Left renal pelvis (tissue), 4 donors: ENCODE measurements at places on chromosomes 3 and 15. TPM values are rescaled to one million over a fixed set of nuclear protein-coding genes. Genes with fewer than 3 reads are reported as not detected.

- DNase-seq, result no peak
Observed at GRCh38 chr3:126146525-126147146, 33.8 kb downstream of the ALDH1L1 start.

The CCDC9B gene
- 13.8 TPM for polyA plus RNA-seq

GRCh38 chr3:171846597-171846996, 3.4 kb downstream of the TMEM212 start:
- no peak for DNase-seq

GRCh38 chr15:62428851-62429598, 263.9 kb upstream of the C2CD4B start:
- no peak for DNase-seq

DNA sequence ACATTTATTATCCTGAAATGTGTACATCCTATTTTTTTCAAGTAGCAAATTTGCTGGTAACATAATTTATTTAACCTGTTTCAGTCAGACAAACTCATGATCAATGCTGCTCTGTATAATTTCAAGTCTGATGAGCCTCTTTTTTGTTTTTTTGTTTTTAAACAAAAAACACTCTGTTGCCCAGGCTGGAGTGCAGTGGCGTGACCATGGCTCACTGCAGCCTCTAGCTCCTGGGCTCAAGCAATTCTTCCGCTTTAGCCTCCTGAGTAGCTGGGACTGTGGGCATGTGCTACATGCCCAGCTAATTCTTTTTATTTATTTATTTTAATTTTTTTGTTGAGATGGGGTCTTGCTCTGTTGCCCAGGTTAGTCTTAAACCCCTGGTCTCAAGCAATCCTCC, 40.1 kb upstream of the CAPN3 start:
- no peak for DNase-seq

- no peak for DNase-seq
Observed at GRCh38 chr15:66389859-66390381, 3.2 kb downstream of the MAP2K1 start.

DNA sequence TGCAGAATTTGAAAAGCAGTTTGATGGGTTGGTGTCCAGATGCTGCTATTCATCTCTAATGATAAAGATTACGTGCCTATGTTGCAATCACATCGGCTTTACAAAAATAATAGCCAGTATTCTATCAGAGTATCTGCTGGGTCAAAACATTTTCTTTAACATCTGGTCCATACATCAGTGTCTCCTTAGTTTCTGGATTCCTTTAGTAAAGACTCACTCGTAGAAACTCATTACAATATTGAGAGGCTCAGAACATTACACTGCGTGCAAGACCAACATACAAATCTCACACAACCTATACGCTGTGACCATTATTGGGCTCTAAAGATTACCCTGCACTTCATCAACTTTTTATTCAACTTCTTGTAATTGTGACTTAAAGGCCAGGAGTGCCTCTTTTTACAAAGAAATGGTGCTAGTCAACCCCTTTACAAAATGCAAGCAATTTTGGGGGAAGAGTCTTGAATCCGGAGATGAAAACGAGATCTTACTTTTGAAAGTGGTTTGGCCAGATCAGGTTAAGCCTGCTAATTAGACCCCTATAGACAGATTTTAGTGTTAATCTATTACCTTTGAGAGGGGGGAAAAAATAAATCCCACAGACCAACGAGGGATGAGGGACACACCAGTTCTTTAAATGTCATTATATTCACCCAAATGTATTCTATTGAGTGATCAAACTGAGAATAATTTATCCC, 2.9 kb downstream of the TRA2B start:
- no peak for DNase-seq

The TMEM212 gene
- 0.10 TPM for polyA plus RNA-seq

DNA sequence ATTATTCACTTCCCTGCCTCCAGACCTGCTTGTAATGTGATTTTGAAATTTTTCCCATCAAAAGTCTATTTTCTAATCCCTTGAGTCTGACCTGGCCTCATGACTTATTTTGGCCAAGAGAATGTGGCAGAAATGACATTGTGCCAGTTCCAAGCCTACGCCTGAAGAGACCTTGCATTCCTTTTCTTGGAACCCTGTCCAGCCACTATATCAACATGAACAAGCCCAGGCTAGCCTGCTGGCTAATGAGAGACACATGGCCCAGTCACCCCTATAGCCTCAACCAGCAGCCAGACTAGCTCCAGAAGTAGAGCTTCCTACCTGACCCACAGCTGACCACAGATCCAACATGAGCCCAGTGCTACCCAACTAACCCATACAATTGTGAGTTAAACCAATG, 121.1 kb upstream of the ACP3 start:
- DNase-seq, result no peak

- DNase-seq, result no peak
Observed at GRCh38 chr3:188916934-188917401, 254.8 kb upstream of the TPRG1 start.

- no peak for DNase-seq
Observed at GRCh38 chr3:63968612-63969350, 54.5 kb downstream of the PSMD6 start.

- no peak for DNase-seq
Observed at GRCh38 chr3:140845882-140846281, 95.8 kb upstream of the SLC25A36 start.

The STRA6 gene
- 57.7 TPM for polyA plus RNA-seq

DNA sequence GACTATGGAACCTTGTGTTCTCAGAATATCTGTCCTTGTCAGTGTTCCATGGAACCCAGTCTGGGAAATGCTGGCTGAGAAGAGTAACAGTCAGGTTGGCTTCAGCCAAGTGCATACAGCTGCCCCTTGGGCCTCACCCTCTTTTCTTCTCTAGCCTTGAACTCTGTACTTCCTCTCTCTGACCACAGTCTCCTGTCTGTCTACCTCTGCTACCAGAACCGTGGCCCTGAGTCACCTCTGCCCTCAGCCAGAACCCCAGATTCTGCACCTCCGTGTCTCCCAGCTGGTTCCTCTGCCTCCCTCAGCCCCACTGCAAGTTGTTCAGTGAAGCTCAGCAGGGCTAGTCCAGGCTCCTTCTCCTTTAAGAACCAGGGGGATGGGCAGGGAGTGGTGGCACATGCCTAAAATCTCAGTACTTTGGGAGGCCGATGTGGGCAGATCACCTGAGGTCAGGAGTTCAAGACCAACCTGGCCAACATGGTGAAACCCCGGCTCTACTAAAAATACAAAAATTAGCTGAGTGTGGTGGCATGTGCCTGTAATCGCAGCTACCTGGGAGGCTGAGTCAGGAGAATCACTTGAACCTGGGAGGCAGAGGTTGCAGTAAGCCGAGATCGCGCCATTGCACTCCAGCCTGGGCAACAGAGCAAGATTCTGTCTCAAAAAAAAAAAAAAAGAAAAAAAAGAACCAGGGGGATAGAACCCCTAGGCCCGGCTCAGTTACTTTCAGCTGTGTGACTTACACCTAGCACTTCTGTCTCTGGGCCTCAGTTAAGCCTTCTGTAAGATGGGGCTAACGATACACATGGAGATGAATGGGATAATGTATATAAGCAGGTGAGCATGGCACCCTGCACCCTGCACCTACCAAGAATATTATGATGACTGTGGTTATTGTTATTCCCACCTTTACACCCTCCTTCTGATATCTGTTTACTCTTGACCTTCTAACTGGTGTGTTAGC, 24.3 kb upstream of the TATDN2 start:
- DNase-seq, result no peak

The CRABP1 gene
- 58.5 TPM for polyA plus RNA-seq

The NR1I2 gene
- polyA plus RNA-seq, result 0.73 TPM

DNA sequence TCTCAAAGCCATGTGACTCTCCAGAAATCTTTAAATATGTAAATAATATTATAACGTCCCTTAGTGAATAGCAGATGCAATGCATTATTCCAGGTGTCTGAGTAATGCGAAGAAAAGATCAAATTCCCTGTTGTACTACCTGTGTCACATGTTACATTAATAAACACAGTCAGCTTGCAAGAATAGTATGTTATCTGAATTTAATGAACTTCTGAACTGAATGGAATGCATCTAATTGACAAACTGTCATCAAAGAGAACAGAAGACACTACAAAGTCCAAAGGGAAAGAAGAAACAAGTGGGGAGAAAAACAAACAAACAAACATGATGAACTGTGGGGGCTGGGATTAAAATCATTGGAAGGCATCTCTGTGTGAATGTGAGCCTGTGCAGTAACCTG, 508.8 kb downstream of the LPP start:
- no peak for DNase-seq

The FBXO45 gene
- 17.9 TPM for polyA plus RNA-seq

DNA sequence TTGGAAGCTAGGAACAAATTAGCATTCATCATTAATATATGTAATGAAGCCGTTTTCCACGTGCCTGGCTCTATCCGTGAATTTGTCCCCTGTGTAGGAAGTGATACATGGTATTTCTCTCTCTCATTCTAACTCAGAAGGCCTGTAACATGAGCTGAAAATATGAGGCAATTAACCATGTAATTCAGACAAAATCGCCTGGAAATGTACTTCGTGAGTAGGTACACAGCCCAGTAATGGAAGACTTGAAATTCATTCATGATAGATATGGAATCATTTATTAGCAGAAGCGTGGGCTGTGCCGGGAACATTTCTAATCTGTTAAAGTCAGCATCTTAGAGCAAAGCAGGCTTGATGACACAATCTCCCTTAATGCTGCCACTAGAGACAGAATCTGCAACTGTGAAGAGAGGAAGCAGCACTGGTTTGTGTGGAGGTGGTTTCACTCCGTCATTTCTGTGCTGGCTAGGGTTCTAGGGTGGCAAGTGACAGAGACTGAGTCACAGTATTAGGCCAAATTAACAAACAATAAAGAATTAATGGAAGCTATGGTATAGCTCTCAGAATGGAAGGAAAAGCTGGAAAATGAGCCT, 225.0 kb upstream of the PROK2 start:
- DNase-seq, result no peak

- no peak for DNase-seq
Observed at GRCh38 chr15:50355980-50356379, 982 bp upstream of the GABPB1 start.

DNA sequence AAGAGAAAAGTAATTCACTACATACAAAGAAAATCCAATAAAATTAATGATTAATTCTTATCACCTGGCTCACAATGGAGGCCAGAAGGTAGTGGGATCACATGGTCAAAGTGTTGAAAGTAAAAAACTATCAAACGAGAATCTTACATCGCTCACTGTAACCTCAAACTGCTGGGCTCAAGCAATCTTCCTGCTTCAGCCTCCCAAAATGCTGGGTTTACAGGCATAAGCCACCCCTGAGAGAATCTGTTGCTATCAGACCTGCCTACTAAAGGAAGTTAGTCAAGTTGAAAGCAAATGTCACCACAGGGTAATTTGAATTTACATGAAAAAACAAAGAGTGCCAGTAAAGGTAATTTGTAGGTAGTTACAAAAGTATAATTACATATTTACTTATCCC, 103.3 kb downstream of the PCCB start:
- DNase-seq, result no peak

- DNase-seq, result no peak
Observed at GRCh38 chr15:93210995-93211394, 122.0 kb upstream of the RGMA start.

DNA sequence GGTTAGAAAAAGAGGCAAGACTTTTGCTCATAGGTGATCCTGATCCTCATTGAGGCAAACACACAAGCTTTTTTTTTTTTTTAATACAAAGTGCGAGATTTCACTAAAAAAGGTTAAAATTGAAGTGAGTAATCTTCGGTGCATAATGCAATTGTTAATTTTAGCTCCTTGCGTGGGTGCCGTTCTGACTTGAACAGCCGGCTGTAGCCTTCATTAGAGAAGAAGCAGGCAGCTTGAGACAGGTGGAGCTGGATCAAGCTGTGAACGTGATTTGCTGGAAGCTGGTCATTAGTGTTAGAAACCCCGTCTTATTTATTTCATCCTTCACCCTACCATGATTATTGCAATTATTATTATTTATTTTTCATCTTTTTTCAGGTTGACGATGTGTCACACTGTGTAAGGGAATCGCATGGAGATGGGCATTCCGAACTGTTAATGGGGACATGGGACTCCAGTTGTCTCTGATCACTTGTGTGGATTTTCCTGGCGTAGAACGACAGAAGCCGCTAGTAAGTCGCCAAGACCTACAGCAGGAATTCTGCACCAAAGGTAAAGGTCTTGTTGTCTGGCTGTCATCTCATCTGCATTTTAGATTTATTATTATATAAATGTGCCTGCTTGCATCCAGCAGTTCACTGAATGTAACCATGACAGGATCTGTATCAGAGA, 40.2 kb downstream of the ARPP21 start:
- DNase-seq, result no peak

The RASGRP1 gene
- 0.89 TPM for polyA plus RNA-seq

DNA sequence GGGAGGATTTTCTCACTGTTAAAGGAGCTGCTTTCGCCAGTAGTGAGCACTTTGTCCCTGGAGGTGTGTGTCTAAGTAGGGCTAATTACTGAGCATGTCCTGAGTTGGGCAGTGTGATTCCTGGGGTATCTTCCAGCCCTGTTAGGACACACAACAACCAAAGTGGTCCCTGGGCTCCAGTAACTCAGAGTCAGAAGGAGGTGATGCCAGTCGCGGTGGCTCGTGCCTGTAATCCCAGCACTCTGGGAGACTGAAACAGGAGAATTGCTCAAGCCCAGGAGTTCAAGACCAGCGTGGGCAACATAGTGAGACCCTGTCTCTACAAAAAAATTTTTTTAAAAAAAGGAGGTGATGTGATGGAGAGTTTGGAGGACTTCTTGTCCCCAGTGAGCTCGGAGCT, 37.5 kb downstream of the PML start:
- no peak for DNase-seq

The NOX5 gene
- 0.60 TPM for polyA plus RNA-seq

The DUOXA2 gene
- not detected for polyA plus RNA-seq

The PFKFB4 gene
- 2.9 TPM for polyA plus RNA-seq

DNA sequence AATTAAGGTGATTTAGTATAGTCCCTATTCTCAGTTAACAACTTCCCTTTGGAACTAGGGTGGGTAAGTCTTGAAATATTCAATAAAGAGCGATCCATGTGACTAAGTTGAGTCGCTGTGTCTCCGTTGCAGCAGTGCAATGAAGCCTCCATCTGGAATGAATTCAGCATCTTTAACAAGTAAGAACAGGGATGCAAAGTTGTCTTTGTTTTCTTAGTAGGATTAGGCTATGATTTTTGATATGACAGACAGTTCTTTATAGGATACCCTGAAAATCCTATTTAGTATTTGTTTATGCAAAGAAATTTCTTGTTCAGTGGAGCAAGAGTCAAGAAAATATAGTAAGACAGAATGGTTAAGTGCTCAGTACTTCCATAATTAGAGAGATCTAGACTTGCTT, 52.7 kb downstream of the RBMS3 start:
- no peak for DNase-seq

DNA sequence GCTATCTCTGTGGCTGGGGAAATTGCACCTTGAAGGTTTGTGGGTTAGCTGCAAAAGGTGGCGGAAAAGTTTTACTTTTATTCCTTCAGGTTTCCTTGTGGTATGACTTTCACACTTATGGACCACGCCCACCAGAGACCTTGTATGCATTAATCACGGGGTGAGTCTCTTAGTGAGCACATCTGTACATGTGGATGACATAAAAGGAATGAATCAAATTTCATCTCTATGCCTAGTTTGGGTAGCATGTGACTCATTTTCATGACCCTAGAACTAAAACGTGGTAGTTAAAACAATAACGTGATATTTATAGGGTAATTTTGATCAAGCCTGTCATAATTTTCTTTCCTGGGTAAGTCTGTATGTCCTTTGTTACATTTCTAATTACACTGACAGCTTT, 141.7 kb downstream of the PDCD6IP start:
- DNase-seq, result no peak

GRCh38 chr15:72838311-72838731, 54.8 kb upstream of the ADPGK start:
- DNase-seq, result no peak

GRCh38 chr15:82832601-82833361, 23.4 kb downstream of the WHAMM start:
- DNase-seq, result no peak
